SJSA1 (cell line): ENCODE measurements at places on chromosomes 2 and 18.

DNA sequence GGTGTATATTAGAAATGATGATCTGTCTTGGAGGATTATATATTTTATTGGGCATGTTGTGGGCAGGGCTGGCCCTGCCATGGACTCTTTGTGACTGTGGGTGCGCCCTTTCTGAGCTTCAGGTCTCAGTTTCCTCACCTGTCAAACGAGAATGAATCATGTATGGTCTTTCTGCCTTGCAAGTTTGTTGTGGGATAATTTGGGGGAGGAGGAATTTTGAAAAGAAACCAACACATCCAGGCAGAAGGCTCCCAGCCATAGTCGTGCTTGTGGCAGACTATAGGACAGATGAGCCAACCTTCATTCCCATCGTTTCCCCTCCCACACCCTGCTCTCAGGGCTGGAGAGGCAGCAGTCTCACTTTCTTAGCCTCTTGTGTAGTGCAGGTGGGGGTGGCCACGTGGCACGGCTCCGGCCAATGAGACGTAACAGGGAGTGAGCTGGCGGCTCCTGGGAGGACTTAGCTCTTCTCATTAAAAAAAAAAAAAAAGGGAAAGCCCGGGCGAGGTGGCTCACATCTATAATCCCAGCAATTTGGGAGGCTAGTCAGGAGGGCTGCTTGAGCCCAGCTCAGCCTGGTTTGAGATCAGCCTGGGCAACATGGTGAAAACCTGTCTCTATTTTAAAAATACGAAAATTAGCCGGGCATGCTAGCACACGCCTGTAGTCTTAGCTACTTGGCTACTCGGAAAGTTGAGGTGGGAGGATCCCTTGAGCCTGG, 63.1 kb downstream of the RHOB start:
- no peaks in the 10 kb centered on the region for H3K36me3 ChIP-seq
- H3K27me3 ChIP-seq, result no peaks in the 10 kb centered on the region
- no peak overlapping the region for H3K27ac ChIP-seq
- peaks cover 32% of the 10 kb centered on the region for H3K4me1 ChIP-seq

- no peaks in the 10 kb centered on the region for H3K36me3 ChIP-seq
- H3K4me3 ChIP-seq, result peak overlapping the region; percentile 32
- H3K27me3 ChIP-seq, result no peaks in the 10 kb centered on the region
- peaks cover 16% of the 10 kb centered on the region for H3K4me1 ChIP-seq
- peak; percentile 44 for DNase-seq
- H3K27ac ChIP-seq, result no peak overlapping the region
Measured at GRCh38 chr18:3498698-3499471, 48.9 kb downstream of the TGIF1 start.

GRCh38 chr2:238228700-238229099, 11.1 kb downstream of the HES6 start:
- no peak overlapping the region for H3K4me3 ChIP-seq
- H3K36me3 ChIP-seq, result 0 out of 2 replicates have a peak, but pooled peaks cover 2% of the 10 kb centered on the region

DNA sequence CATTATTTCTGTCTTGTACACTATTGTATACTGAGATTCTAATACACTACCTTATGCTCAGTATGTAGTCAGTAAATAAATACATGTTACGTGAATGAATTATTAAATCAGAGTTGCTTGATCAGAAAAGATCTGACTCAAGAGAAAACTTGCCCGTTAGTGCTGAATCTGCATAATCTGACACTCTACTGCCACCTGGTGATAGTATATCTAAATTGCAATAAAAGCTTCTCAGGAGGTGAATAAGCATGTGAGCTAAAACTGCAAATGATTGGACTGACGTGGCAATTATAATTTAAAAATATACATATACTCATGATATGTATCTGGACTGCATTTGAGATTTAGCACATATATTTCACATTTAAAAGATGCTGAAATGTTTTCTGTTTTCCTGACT, 70.4 kb downstream of the KIAA1328 start:
- no peaks in the 10 kb centered on the region for H3K4me1 ChIP-seq
- H3K36me3 ChIP-seq, result no peaks in the 10 kb centered on the region
- no peaks in the 10 kb centered on the region for H3K27me3 ChIP-seq
- DNase-seq, result no peak

DNA sequence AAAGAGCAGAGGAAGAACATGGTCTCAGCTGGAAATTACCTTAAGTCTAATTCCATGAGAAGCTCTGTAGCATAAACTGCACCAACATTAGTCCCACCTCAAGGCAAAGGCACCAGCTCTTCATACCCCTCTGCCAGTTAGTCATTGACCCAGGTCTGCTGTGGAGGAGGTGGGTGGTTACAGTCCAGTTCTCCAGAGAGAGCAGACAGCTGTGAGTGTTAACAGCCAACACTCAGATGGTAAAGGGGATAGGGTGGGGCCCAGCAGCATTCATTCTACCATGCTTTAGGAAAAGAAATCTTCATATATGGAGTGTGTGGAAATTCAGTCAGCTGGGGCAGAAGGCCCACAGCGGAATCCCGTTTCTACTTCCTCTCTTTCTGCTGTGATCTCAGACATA, 159.7 kb upstream of the FBXO11 start:
- H3K27ac ChIP-seq, result no peak overlapping the region
- no peak overlapping the region for H3K4me3 ChIP-seq
- DNase-seq, result no peak
- no peaks in the 10 kb centered on the region for H3K27me3 ChIP-seq

GRCh38 chr2:227655454-227655853, 11.2 kb upstream of the SCYGR5 start:
- DNase-seq, result peak; percentile 28
- H3K27ac ChIP-seq, result no peak overlapping the region
- H3K4me3 ChIP-seq, result no peak overlapping the region
- H3K36me3 ChIP-seq, result no peaks in the 10 kb centered on the region
- H3K4me1 ChIP-seq, result peaks cover 7% of the 10 kb centered on the region; the same call in 1 of the 2 replicates
- H3K27me3 ChIP-seq, result no peaks in the 10 kb centered on the region

DNA sequence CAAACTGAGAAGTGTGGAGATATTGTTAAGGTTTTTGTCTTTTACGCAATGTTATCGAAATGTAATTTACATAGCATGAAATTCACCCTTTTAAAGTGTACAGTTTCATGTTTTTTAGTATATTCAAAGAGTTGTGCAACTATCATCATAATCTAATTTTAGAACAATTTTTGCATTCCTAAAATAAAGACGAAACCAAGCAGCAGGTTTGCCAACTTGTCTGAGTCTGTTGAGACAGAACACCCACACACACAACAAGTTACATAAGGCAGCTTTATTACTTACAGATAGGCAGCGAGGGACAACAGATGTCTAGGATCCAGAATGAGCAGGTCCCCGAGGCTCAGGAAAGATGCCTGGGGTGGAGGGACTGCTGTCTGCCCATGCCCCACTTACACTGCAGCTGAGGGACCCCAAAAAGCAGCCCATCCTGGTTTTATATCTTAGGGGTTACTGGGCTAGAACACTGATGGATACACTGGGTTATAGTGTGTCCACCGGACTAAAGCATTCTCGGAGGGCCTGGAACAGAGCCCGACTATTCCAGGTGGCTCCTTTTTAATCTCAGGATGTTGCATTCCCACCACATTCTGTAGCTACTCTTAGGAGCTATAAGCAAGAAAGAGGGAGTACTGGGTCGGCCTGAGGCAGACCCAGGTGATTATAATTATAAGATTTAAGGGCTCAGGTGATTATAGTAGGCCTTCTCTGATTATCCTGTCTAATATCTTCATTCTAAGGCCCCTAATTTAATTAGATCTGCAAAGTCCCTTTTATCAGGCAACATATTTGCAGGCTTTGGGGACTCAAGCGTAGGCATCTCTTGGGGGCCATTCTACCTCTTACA, 150.2 kb upstream of the DOK6 start:
- H3K4me3 ChIP-seq, result no peak overlapping the region
- no peaks in the 10 kb centered on the region for H3K36me3 ChIP-seq
- H3K27me3 ChIP-seq, result no peaks in the 10 kb centered on the region
- no peaks in the 10 kb centered on the region for H3K4me1 ChIP-seq

- DNase-seq, result no peak
- H3K27me3 ChIP-seq, result peaks cover 12% of the 10 kb centered on the region
- H3K36me3 ChIP-seq, result no peaks in the 10 kb centered on the region
- H3K4me3 ChIP-seq, result no peak overlapping the region
- H3K27ac ChIP-seq, result no peak overlapping the region
Measured at GRCh38 chr2:240160291-240161086, 20.0 kb upstream of the OTOS start.

DNA sequence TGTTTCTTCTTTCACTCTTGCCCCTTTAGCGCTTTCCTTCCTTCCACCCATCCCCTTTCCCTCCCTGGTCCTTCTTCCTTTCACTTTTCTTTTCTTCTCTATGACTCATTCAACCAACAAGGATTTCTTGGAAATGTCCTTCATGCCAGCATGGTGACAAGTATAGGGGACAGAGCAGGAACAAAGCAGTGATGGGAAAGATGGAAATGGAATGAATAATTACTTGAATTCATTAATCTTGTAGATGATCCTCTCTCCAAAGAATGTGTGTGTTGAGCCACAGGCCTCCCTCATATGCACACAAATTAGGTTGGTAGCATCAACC, 1.5 kb downstream of the VAMP5 start:
- DNase-seq, result peak; percentile 87
- no peaks in the 10 kb centered on the region for H3K27me3 ChIP-seq
- no peaks in the 10 kb centered on the region for H3K36me3 ChIP-seq

DNA sequence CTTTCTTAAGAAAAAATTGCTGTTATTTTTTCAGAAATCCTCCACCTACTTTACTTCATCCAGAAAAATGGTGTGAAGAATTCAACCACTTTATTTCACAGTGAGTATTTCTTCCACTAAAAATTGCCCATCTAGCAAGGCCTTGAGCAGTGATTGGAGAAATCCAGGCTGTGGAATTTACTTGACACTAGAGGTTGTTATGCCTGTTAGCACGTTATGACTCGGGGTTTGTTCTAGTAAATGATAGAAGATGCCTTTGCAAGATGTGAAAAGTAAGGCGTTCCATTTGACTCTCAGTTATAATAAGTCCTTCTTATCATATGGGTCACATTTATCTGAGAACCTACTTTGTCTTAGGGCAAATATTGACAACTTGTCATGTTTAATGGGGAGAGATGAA, 157.4 kb downstream of the MYO3B start:
- no peak for DNase-seq
- H3K4me3 ChIP-seq, result no peak overlapping the region
- no peak overlapping the region for H3K27ac ChIP-seq

DNA sequence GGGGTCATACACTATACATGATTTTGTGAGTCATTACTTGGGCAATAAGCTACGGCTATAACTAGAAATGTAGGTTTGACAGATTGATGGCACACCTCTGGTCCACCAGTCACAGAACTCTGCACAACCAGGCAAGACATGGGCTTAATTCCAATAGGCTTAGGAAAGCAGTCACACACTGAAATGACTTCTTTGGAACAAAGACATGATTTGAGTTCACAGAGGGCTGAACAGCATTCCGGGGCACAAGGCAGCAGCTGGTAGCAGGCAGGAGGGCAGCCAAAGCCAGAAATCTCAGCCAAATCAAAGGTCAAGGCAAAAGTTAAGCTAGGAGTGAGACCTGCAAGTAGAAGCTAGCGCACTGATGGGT, 27.4 kb downstream of the FABP1 start:
- H3K4me1 ChIP-seq, result no peaks in the 10 kb centered on the region
- H3K4me3 ChIP-seq, result no peak overlapping the region
- H3K36me3 ChIP-seq, result no peaks in the 10 kb centered on the region
- no peak overlapping the region for H3K27ac ChIP-seq

- H3K27ac ChIP-seq, result peak overlapping the region; percentile 56
- DNase-seq, result no peak
- no peaks in the 10 kb centered on the region for H3K27me3 ChIP-seq
- H3K4me1 ChIP-seq, result peaks cover 16% of the 10 kb centered on the region
Measured at GRCh38 chr2:162197069-162197825, 45.2 kb upstream of the GCG start.

- H3K27ac ChIP-seq, result peak overlapping the region; percentile 74
- no peaks in the 10 kb centered on the region for H3K27me3 ChIP-seq
- H3K4me3 ChIP-seq, result peak overlapping the region; percentile 24
- peaks cover 10% of the 10 kb centered on the region; the same call in 1 of the 2 replicates for H3K36me3 ChIP-seq
- DNase-seq, result peak; percentile 93
- H3K4me1 ChIP-seq, result peaks cover 66% of the 10 kb centered on the region
Measured at GRCh38 chr2:240565333-240566202, 2.7 kb upstream of the RNPEPL1 start.

- no peak for DNase-seq
- no peak overlapping the region for H3K27ac ChIP-seq
- no peaks in the 10 kb centered on the region for H3K27me3 ChIP-seq
- no peaks in the 10 kb centered on the region for H3K4me1 ChIP-seq
Measured at GRCh38 chr18:41216341-41217003, 738.6 kb upstream of the PIK3C3 start.

GRCh38 chr2:234377761-234378391, 119.0 kb downstream of the ARL4C start:
- peak overlapping the region; percentile 83 for H3K27ac ChIP-seq
- H3K36me3 ChIP-seq, result no peaks in the 10 kb centered on the region
- no peaks in the 10 kb centered on the region for H3K27me3 ChIP-seq
- peaks cover 16% of the 10 kb centered on the region for H3K4me1 ChIP-seq
- 0 out of 2 replicates have a peak overlapping the region, but pooled peaks have one; percentile 5 for H3K4me3 ChIP-seq
- peak; percentile 74 for DNase-seq

DNA sequence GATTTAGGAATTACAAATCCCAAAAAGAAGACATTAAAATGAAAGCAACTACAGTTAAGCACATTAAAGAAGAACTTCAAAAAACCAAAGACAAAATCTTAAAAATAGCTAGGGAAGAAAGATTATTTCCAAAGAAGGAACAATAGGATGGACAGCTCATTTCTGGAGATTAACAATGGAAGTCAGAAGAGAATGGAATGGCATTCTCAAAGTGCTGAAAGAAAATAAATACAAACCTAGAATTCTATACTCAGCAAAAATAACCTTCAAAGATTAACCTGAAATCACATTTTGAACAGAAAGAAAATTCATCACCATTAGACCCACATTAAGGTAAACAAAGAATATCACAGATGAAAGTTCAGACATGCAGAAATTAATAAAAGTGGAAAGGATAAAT, 229.2 kb downstream of the HDAC4 start:
- H3K27me3 ChIP-seq, result no peaks in the 10 kb centered on the region; the same call in 1 of the 2 replicates
- no peak overlapping the region for H3K4me3 ChIP-seq
- no peaks in the 10 kb centered on the region for H3K4me1 ChIP-seq
- DNase-seq, result no peak
- H3K36me3 ChIP-seq, result no peaks in the 10 kb centered on the region; the same call in 1 of the 2 replicates
- no peak overlapping the region for H3K27ac ChIP-seq

DNA sequence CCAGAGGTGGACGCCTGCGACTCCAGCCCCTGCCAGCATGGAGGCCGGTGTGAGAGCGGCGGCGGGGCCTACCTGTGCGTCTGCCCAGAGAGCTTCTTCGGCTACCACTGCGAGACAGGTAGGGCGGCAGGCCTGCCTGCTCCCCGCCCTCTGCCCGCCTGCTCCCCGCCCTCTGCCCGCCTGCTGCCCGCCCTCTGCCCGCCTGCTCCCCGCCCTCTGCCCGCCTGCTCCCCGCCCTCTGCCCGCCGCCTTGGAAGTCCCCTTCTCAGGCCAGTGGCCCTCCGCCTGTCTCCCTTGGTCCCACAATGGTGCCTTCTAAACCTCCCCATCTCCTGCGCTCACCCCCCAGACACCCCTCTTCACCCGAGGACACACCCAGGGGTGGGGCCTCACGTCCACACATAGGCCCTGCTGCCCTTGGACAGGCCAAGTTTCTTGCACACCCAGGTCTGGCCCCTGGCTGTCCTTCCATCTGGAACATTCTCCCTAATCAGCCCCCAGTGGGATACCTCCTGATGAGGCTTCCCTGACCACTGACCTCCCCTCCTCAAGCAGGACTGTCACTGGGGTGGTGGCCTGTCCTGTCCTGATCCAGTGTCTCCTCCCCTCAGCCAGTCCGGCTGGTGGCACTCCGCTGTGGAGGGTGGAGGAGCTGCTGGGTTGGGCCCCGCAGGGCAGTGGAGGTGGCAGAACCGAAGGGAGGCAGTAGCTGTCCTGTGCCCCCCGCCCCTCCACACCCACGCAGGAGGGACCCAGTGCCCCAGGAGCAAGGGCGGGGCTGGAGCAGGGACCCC, 37.9 kb downstream of the MTERF4 start:
- no peak overlapping the region for H3K27ac ChIP-seq
- H3K27me3 ChIP-seq, result no peaks in the 10 kb centered on the region
- no peak overlapping the region for H3K4me3 ChIP-seq
- H3K4me1 ChIP-seq, result peaks cover 22% of the 10 kb centered on the region
- peaks cover 15% of the 10 kb centered on the region for H3K36me3 ChIP-seq
- peak; percentile 51 for DNase-seq
